ENCODE measurements at places on chromosomes 4 and X.
A peak's percentile ranks its signal among the peaks of the same experiment; 100 is the strongest.

- no peak for DNase-seq
Measured at GRCh38 chrX:124619710-124620109, 273.3 kb downstream of the SH2D1A start.

- DNase-seq: peak; percentile 4
Measured at GRCh38 chr4:122576261-122577188, 44.3 kb downstream of the IL21 start.

GRCh38 chr4:140237616-140238350 is 83.8 kb upstream of the MAML3 start:
- peak; percentile 83 for DNase-seq

DNA sequence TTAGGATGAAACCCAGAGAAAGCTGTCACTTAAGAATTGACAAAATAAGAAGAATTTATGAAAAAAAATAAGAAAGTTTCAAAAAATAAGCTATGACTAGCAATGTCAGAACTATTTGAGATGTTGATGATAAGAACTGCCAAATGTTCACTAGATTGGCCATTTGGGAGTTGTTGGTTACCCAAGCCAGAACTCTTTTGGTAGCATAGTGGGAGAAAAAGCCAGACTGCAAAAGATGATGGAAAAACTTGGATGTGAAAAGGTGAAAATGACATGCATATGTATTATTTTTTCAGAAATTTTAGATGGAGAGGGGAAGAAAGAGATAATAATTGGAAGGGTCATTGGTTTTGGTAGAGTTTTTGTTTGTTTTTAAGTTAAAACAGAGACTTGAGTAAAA is 397.2 kb upstream of the ATOH1 start:
- DNase-seq: no peak

- no peak for DNase-seq
Measured at GRCh38 chrX:108250654-108251579, 159.3 kb downstream of the ATG4A start.

DNA sequence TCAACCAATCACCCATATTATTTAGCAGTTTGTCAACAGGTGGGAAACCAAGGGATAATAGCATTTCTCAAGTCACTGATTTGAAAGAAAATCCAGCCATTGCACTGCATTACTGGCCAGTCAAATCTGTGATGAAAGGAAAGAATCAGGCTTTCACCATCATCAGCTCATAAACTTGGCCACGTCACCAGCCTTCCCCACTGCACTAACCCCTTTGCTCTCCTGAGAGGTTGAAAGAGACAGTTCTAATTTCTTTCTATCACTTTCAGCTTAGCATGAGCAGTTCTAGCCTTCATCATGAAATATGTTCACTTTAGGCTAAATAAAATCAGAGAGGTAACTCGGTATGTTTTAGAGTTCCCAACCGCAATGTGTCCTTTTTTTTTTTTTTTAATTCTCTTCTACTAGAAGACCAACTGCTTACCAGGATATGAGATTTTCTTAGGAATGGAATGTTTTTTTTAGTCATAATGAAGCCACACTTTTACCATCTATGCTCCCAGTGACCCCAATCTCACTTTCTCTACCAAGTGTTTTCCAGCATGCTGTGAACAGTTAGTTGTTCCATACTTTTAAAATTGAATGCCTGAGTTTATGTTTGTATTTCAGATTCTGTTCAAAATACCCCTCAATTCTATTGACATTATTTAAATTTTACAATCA is 55.7 kb upstream of the SLC7A11 start:
- DNase-seq: no peak

DNA sequence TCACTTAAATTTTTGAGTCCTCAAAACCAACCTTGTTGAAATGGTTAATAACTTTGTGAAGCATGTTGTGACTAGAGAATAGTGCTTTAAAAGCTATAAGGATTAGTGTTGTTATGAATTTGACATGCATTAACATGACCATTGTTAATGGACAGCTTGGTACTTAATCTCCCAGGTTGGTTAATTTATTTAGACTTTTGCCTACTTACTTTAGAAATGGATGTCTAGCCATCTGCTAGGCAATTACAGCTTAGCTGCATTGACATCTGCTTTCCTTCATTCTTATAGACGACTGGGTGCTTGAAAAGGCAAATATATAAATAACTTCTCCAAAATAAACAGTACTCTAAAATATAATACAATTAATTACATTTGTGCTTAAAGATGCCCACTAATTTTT is 368.0 kb downstream of the CCSER1 start:
- DNase-seq: no peak

DNA sequence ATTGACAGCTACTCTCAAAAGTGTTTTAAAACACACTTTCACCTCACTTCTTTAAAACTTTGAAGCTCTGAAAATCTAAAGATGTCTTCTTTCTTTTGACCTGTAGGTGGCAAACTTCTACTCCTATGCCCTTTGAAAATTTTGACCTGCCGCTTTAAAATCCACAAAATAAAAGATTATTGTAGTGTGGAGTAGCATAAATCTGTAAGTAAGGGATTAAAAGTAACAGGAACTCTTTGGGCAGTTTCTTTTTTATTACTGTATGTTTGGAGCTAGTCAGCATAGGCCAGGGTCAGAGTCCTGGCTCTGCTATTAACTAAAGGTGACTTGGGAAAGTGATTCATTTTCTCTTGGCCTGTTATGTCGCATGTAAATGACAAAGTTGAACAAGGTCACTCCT is 25.5 kb downstream of the BBS12 start:
- DNase-seq: no peak

DNA sequence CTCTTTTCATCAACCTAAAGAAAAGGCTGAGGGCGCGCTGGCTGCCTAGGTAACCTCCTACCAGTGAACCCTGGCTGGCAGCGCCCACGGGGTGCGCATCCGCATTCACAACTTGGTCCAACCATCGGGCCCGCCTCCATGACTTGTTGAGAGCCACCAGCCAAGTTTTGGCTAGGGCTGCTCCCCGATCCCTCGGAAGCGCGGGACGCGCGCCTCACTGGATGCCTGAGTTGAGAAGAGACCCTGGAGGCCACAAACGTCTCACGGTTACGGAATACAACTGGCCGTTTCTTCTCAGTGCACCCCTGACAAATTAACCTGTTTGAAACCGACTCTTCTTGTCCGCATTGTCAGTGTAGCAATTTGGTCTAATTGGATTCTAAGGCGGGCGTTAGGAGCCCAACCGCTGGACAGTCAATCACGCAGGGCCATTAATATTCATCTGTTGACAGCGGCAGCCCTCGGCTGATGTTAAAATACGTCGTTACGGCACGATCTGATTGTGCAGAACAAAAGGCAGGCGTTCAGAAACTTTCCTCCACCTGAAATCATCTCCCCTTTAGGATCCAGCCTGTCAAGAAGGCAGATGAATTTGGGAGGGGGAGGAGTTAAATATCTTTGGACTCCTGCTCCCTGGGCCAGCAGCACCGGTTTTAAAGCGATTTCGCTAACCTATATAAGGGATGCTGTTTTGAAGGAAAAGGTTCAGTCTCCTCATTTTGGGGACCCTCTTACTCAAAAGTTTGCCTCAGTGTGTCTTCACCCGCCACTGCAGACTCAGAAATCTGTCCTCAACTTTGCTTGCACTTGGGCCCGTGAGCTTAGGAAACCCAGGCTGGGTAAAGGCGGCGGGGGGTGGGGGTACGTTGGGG is 1.2 kb downstream of the GPC3 start:
- DNase-seq: no peak

GRCh38 chrX:40104630-40104984 is 6.8 kb upstream of the BCOR start:
- no peak for DNase-seq

DNA sequence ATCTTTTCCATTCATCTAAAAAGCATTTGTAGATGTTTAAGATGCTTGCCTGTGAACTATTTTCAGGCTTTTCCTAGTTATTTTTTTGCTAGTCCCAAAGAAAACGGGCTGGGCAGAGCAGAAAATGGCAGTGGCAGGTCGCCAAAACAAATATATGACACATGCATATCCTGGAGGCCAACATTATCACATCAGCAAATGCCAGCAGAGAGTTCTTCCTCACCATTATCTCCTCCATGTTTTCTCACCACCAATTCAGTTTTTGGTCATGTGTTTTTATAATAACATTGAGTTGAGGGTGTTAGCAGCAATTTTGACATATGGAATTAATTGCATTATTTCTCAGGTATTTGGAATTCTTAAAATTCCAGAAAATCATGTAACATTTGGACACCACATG is 97.9 kb upstream of the EOLA2 start:
- DNase-seq: no peak

GRCh38 chrX:71616672-71617529 is 1.4 kb downstream of the CXCR3 start:
- DNase-seq: no peak

- DNase-seq: no peak
Measured at GRCh38 chr4:169341490-169341889, 70.7 kb upstream of the SH3RF1 start.

DNA sequence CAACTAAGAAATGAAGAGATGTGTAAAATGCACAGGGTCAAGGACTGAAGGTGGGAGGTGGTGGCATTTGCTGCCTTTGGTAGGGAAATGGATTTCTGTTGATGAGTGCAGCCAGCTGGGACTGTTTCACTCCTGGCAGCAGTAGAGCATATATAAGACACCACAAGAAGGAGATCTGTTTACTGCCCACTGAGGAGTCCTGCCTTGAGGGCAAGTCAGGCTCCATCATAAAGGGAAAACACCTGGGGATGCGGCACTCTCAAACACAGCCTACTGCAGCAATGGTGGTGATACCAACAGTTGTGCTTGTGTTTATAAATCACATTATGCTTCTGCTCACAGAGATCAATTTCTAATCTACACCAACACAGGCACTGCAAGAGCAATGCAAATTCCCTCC is 222.1 kb downstream of the TACR3 start:
- no peak for DNase-seq

DNA sequence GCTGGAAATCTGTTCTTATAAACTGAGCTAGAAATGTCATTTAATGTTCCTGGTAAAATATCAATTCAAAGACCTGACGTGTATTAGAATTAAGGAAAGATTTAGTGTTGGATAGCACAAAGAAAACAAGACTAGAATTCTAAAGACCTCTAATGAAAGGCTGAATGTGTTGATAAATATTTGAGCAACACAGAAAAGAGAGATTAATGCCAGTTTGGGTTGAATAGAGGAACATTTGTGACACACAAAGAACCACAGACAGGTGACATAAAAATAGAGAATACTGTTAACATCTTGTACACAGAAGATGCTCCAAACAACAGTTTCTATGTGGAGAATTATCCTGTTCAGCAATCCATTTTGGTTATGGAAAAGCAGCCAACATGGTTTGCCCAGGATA is 222.1 kb upstream of the GALNT7 start:
- peak; percentile 31 for DNase-seq

- DNase-seq: peak; percentile 19
Measured at GRCh38 chr4:155442267-155443105, 65.7 kb upstream of the MAP9 start.

GRCh38 chr4:56575820-56576429 is 70.3 kb downstream of the ARL9 start:
- no peak for DNase-seq
